Activated naive CD4-positive, alpha-beta T cell treated with anti-CD3 and anti-CD28 coated beads, Interleukin-2, amount 50 U/mL, for 72 hours (primary cell): ENCODE measurements at places on chromosomes 1 and 21. TPM values are rescaled to one million over a fixed set of nuclear protein-coding genes. Genes with fewer than 3 reads are reported as not detected.

Gene TNFSF4
- total RNA-seq = 0.82 TPM

Gene IPO13
- total RNA-seq = 16.6 TPM

Gene NPPB
- not detected for total RNA-seq

Gene HES4
- total RNA-seq = 3.2 TPM

Gene SLC45A1
- total RNA-seq = 0.43 TPM

Gene FAM72C
- 17.1 TPM for total RNA-seq

Gene RASSF5
- total RNA-seq = 239 TPM

Gene SEC22B
- 31.1 TPM for total RNA-seq

Gene JTB
- total RNA-seq = 130 TPM

Gene OR2L13
- not detected for total RNA-seq

Gene CATSPERE
- 0.50 TPM for total RNA-seq

Gene HORMAD1
- total RNA-seq = 0.32 TPM

Gene CCDC185
- not detected for total RNA-seq

Gene PGLYRP4
- not detected for total RNA-seq

Gene OR2G6
- total RNA-seq = not detected

Gene NBPF6
- not detected for total RNA-seq

Gene ADGRL2
- total RNA-seq = not detected

Gene TMEM69
- 38.9 TPM for total RNA-seq

Gene RAB4A
- total RNA-seq = 31.0 TPM

Gene PUM1
- 118 TPM for total RNA-seq

Gene THRAP3
- total RNA-seq = 153 TPM

Gene ADORA3
- 0.11 TPM for total RNA-seq

Gene EPHA10
- total RNA-seq = 3.0 TPM

Gene BCL10
- 27.3 TPM for total RNA-seq

Gene INAVA
- total RNA-seq = 0.88 TPM

Gene SELL
- total RNA-seq = 341 TPM

Gene SEMA6C
- total RNA-seq = 7.1 TPM

Gene ZFP69
- 4.9 TPM for total RNA-seq

Gene GBP3
- total RNA-seq = 3.2 TPM

Gene EFNA1
- total RNA-seq = 0.68 TPM

Gene DTL
- total RNA-seq = 111 TPM

Gene MSH4
- total RNA-seq = 0.37 TPM

Gene PAQR7
- 9.8 TPM for total RNA-seq

Gene RHBG
- not detected for total RNA-seq

Gene COL24A1
- not detected for total RNA-seq

Gene S100A12
- not detected for total RNA-seq

Gene SLFNL1
- total RNA-seq = 0.11 TPM

Gene OR6N1
- total RNA-seq = not detected

Gene EEIG2
- total RNA-seq = 5.3 TPM

Gene TMED5
- 30.0 TPM for total RNA-seq

Gene RPTN
- not detected for total RNA-seq

Gene TAF1A
- total RNA-seq = 14.7 TPM

Gene PPFIA4
- 1.9 TPM for total RNA-seq

Gene S100A7A
- not detected for total RNA-seq

Gene LRRC39
- 0.70 TPM for total RNA-seq

Gene AMY1A
- total RNA-seq = not detected

Gene DNM3
- 4.5 TPM for total RNA-seq

Gene PCSK9
- total RNA-seq = not detected

Gene SPRR2F
- not detected for total RNA-seq

Gene HHIPL2
- not detected for total RNA-seq

Gene LMO4
- 7.3 TPM for total RNA-seq
